ENCODE measurements at places on chromosomes 13 and 19. TPM values are rescaled to one million over a fixed set of nuclear protein-coding genes. Genes with fewer than 3 reads are reported as not detected.

Gene KLC3
- polyA plus RNA-seq = 0.20 TPM

Gene APOE
- 28.4 TPM for polyA plus RNA-seq

Gene ZNF724
- 2.4 TPM for polyA plus RNA-seq

Gene ZNF526
- polyA plus RNA-seq = 5.2 TPM

Gene SMIM17
- 2.6 TPM for polyA plus RNA-seq

Gene HCN2
- polyA plus RNA-seq = 0.18 TPM

Gene ZNF541
- polyA plus RNA-seq = 0.44 TPM

Data from muscle of back (tissue), 13 donors.